ENCODE measurements at places on chromosomes 3 and 15. TPM values are rescaled to one million over a fixed set of nuclear protein-coding genes. Genes with fewer than 3 reads are reported as not detected.

The SPESP1 gene
- not detected for total RNA-seq

The CAPN3 gene
- total RNA-seq: 12.2 TPM

The TGM4 gene
- total RNA-seq: 0.09 TPM

The BFSP2 gene
- not detected for total RNA-seq

The NSUN3 gene
- 15.7 TPM for total RNA-seq

The IP6K1 gene
- total RNA-seq: 46.4 TPM

DNA sequence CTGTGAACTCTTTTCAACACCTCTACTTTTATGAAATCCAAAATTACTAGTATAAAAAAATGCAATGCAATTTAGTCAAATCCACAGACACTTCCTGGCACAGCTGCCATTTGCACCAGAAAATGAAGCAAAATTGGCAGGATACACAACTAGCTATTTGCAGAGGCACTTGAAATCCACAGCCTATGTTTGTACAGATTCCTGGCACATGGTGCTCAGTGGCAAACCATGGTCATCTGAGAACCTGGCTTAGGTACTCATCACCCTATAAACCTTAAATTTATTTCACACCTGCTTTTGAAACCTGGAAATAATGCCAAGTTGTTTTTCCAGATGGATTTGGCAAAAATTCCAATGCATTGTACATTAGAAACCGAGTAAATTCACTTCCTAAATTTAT lies 20.2 kb upstream of the PPM1L start:
- H3K27me3 ChIP-seq: no peaks in the 10 kb centered on the region
- peaks cover 12% of the 10 kb centered on the region for H3K4me1 ChIP-seq
- no peak overlapping the region for H3K27ac ChIP-seq
- no peak overlapping the region for H3K4me3 ChIP-seq

DNA sequence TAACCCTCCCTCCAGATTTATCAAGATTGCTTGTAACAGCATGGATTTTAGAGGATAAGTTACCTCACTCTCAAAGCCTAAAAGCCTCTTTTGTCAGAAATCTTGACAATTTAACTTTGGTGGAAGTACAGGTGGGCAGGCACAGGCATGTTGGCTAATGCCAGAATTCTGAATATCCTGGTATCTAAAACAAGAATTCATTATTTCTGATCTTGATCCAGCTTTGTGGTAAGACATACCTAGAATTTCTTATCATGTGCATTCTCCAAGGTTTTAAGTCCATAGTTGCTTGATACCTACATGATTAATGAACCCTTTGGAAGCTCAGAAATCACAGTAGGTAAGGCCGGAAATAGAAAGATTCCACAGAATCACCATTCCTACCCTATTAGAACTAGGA lies 109.9 kb upstream of the TTC14 start:
- H3K36me3 ChIP-seq: no peaks in the 10 kb centered on the region
- no peak overlapping the region for H3K27ac ChIP-seq
- no peak overlapping the region for H3K4me3 ChIP-seq
- DNase-seq: no peak

DNA sequence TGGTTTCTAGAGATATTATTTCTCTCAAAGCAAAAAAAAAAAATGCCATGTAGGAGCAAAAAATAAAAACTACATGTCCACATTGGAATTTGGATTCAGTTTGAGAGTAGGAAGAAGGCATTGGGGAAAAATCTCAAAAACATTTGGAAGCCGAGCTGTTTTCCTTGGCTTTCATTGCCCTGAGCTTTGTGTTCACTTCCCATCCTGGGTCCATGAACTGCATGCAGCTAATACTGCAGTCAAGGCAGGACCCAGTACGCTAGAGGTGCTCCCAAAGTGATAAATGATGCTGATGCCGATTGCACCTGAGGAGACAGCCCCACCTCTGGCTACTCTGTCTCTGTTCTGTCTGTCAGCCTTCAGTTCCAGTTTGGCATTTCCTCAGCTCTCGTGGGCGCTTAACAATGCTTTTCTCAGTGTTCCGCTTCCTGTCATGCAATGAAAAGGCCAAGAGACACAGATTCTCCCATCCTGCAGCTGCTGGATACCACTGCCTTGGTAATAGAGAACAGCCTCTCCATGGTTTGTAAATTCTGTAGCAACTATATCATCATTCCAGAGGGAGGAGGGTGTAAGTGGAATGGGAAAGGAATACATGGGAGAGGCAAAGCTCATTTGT lies 181.8 kb downstream of the RYR3 start:
- peaks cover 10% of the 10 kb centered on the region for H3K4me1 ChIP-seq
- no peak overlapping the region for H3K4me3 ChIP-seq
- H3K27me3 ChIP-seq: peaks cover 35% of the 10 kb centered on the region
- H3K27ac ChIP-seq: no peak overlapping the region
- DNase-seq: no peak
- no peaks in the 10 kb centered on the region for H3K36me3 ChIP-seq

DNA sequence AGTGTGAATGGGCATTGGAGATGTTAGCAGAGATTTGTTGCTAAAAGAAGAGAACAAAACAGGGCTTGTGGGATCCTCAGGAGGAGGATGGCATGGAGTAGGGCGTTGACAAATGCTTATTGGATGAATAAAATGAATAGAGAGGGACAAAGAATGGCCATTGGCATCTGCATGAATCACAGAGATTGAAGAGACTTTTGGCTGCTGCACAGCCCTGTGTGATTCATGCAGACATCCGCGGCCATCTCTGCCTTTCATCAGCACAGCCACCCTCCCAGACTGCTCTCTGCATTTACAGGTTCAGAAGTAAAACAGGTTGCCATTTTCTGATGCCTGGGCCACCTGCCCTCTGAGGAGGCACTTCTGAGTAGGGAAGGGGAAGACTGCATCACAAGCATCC lies 397.9 kb downstream of the EPHB1 start:
- DNase-seq: no peak
- H3K27ac ChIP-seq: no peak overlapping the region
- no peaks in the 10 kb centered on the region for H3K4me1 ChIP-seq
- H3K4me3 ChIP-seq: no peak overlapping the region

DNA sequence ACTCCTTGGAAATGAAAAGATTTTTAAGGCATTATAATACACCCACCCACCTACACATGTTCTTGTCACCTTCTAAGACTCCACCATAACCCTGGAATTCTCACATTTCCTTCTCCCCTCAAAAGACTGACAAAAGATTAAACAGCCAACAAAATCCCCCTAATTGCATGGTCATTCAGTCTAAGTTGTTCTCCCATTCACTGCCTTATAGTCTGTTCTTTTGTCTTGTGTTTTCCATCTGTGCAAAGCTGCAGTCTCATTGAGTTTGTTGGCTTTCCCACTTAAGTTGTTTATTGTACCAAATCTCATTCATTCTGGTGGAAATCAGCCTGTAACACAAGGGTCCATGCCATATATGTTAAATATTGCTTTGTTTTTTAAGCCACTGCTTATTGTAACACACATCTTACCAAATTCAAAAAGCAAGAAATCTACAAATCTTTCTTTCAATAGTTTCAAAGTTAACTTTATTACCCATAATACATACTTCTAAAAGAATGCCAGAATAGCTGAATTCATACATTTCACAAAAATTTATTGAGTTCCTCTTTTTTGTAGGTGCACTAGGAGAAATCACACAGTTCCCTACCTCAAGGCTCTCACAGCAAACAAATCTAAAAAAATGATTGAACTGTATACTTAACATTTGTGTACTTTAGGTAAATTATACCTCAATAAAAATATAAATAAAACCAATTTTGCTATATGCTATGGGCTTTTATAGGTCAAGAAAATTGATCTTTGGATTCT lies 2.4 kb upstream of the RCN2 start:
- peaks cover 17% of the 10 kb centered on the region for H3K4me1 ChIP-seq
- peaks cover 4% of the 10 kb centered on the region for H3K27me3 ChIP-seq
- peaks cover 7% of the 10 kb centered on the region for H3K36me3 ChIP-seq

DNA sequence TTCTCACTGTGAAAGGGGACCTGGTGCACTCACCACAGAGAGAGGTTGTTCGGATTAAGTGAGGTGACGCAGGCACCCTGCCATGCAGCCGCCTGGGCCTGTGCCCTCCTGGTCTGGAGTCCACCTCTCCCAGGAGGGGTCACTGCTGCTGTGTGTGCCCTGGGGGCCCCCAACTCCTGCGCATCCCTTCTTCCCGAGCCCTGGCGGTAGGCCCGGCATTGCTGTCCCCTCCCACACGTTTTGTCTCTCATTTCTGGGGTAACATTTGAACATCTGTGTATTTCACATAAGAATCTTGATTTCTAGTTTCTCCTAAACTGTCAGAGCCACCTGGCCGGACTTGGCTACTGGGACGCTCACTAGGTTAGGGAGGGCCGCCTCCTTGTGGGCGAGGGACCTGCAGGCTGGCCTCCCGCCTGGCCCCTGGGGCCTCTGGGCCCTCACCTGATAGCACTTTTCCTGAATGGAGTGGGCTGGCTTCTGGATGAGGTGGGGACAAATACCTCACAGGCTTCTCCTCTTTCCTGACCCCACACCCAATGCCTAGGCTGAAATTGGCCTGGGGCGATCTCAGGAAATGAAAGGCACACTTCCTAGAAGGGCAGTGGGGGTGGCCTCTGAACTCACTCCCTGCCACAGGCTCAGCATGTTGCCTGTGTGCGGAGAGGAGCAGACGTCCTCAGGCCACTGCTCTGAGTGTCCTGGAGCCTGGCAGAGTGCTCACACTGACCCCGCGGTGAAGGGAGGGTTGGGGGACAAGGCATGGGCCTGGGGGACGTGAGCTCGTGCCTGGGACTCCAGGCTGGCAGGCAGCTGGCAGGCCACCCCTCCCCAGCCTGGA lies 104.2 kb upstream of the PRR23E start:
- H3K27ac ChIP-seq: no peak overlapping the region
- no peaks in the 10 kb centered on the region for H3K36me3 ChIP-seq
- no peaks in the 10 kb centered on the region for H3K4me1 ChIP-seq
- DNase-seq: no peak

GRCh38 chr3:37094636-37095035 lies 79.7 kb downstream of the LRRFIP2 start:
- no peak for DNase-seq
- H3K27me3 ChIP-seq: no peaks in the 10 kb centered on the region
- H3K4me1 ChIP-seq: peaks cover 40% of the 10 kb centered on the region

DNA sequence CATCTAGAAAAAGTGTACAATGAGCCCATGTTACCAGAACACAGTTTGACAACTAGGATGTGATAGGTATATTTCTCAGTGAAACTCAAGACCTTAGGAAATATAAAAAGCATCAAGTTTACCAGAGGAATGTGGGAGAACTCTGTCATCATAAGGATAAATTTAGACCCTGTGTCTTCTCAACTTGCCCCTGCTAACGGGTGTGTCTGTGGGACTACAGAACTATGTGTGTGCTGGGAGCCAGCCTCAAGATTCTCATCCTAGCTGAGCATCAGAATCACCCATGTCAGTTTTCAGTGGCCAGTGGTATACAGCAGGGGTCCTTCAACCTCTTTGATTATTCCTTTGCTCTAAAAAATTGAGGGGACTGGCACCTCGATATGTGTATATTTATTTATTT lies 393.3 kb downstream of the PLCL2 start:
- H3K4me3 ChIP-seq: no peak overlapping the region
- H3K27ac ChIP-seq: no peak overlapping the region
- no peaks in the 10 kb centered on the region for H3K27me3 ChIP-seq
- peaks cover 10% of the 10 kb centered on the region for H3K36me3 ChIP-seq
- no peak for DNase-seq
- H3K4me1 ChIP-seq: no peaks in the 10 kb centered on the region

DNA sequence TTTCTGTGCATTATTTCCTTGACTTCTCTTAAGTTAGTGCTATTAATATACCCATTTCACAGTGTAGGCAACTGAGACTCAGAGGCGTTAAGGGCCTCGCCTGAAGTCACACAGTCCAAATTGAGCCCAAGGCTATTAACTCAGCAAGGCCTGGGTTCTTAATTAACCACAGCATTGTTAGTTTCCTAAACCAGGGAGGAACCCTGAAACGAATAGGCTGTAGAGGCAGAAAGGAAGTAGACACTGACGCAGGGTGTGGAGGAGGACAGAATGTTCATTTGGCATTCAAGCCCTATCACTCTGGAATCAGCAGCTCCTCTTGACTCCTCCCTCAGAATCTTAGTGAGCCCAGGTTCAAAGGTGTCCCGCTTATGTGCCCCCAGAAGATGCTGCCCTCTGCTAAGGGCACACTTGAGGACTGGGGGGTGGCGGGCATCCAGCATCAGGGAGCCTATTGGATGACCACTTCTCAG lies 13.9 kb downstream of the ARHGEF3 start:
- no peak overlapping the region for H3K27ac ChIP-seq
- DNase-seq: no peak
- H3K4me3 ChIP-seq: no peak overlapping the region
- peaks cover 54% of the 10 kb centered on the region for H3K4me1 ChIP-seq

- no peak overlapping the region for H3K4me3 ChIP-seq
- no peaks in the 10 kb centered on the region for H3K36me3 ChIP-seq
- peak overlapping the region; percentile 41 for H3K27ac ChIP-seq
- no peak for DNase-seq
- no peaks in the 10 kb centered on the region for H3K27me3 ChIP-seq
These were observed 138.9 kb upstream of the SGO1 start for GRCh38 chr3:20324664-20325478.

DNA sequence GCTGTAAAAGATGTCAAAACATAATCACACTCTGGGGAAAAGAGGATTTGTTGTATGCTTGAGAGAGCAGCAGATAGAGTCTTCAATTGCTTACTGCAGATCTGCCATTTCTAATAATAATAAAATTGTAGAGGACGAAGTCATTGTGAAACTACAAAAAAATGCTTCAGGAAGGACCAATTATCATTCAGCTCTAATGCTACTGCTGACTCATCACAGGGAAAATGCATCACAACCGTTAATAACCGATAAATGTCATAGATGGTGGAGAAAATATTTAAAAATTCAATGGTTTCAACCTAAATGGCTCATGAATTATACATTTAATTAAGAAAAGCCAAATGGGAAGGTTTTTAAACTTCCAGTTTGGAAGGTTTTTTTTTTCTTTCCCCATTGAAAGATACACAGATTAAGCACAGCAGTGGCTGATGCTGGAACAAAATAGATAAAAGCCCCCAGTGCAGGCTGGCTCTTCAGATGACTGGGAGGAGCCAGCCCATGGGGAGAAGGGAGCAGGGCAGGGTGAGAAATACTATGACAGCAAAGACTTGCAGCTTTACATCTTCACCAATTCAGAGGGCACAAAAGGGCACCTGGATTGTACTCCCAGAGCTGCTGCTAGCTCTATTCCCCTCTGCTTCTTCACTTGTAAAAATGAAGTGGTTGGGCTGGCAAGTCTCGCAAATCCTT lies 196.1 kb downstream of the CNTN6 start:
- no peaks in the 10 kb centered on the region for H3K27me3 ChIP-seq
- DNase-seq: no peak
- no peak overlapping the region for H3K4me3 ChIP-seq
- H3K4me1 ChIP-seq: peaks cover 10% of the 10 kb centered on the region

GRCh38 chr3:122025296-122025695 lies 3.2 kb upstream of the ILDR1 start:
- H3K36me3 ChIP-seq: no peaks in the 10 kb centered on the region
- peaks cover 14% of the 10 kb centered on the region for H3K27me3 ChIP-seq
- H3K4me1 ChIP-seq: peaks cover 10% of the 10 kb centered on the region
- H3K27ac ChIP-seq: no peak overlapping the region
- no peak for DNase-seq
- H3K4me3 ChIP-seq: no peak overlapping the region

- peaks cover 3% of the 10 kb centered on the region for H3K4me1 ChIP-seq
- no peak for DNase-seq
- no peak overlapping the region for H3K27ac ChIP-seq
- peaks cover 4% of the 10 kb centered on the region for H3K36me3 ChIP-seq
- H3K4me3 ChIP-seq: no peak overlapping the region
- H3K27me3 ChIP-seq: no peaks in the 10 kb centered on the region
These were observed 64.2 kb downstream of the MYO5A start for GRCh38 chr15:52464478-52464877.
